Brain (organoid and tissue), 16 donors: ENCODE measurements at places on chromosomes 6 and 20.

DNA sequence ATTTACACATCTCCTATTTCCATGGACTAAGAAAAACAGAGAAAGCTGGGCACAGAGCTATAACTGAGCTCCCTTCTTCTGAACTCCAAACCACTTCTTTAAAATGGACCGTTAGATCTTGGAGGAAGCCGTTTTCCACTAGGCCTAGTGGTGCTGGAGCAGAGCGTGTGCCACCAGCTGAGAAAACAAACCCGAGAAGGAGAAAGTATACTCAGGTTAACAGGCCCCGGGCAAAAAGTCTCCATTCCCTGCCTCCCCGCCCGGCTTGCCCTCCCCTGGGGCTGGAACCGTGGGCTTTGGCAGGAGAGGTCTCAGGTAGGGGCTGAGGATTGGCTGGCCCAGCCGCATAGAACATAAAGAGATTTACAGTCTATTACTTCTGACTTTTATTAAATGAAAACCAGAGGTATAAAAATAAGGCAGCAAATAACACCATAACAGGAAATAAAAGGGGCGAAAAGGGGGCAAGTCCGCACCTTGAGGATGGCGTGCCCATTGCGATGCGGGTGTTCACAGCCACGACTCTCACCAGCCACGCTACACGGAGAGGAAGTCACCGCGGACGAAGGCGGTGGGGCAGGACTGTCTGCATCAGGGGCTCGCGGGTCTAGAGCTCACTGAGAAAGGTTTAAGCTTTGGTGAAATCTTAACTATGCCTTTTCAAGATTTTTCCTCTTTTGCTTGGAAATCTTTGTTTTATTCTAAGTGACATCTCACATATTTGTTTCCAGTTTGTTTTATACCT lies 191.2 kb upstream of the GMDS start:
- DNase-seq = no peak

DNA sequence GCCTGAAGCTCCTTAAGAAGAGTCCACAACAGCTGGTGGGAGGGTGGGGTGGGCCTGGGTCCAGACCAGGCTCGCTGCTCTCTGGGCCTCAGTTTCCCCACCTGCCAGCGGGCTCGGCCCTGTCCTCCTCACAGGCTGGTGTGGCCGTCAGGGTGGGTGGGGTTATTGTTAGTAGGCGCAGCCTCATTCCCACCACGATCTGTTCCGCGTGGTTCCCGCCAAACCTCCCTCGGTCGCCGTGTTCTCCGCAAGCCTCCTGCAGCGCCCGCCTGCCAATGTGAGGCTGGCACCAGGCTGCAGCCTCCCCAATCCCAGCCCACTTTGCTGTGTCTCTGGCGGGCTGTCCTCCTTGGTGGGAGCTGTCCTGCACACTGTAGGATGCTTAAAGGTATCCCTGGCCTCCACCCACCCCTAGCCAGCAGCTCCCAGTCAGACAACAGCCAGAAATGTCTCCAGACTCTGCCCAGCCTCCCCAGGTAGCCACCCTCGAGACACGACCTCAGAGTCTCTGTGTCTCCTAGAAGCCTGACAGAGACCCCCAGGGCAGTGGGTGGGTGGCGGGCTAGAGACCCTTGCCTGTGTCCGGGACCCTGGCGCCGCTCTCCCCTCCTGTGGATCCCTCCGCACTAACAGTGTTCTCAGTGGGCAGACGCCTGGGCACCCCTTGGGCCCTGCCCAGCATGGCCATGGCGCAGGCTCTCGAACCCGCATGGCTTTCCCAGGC lies 15.3 kb downstream of the SLC17A9 start:
- no peak for DNase-seq

DNA sequence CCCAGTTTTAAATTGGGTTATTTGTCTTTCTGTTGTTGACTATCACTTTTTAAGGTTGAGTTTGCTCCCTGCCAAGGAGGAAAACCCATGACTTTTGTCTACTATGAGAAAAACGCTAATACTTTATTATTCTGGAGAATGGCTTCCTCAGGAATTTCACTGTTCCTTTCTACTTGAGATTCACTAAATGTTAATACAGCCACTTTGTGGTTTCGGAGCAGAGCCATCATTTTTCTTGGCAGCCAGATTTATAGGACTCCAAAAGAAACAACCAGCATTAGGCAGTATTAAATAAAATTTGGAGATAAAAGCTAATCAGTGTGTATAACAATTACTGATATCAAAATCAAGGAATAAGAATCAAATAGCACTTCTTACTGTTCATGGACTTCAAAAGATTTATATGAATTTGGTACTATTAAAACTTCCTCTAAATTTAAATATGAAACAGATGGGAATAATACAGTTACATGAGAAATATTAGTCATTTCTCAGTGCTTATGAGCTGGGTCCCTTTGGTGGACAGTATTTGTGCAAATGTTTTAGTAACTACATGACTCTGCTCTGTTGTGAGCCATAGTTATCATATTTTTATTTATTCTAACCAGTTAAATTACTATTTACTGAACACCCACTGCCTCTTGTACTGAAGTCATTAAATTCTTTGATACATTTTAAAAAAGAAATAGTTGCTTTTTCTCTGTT lies 64.1 kb upstream of the FBXO30 start:
- no peak for DNase-seq

- DNase-seq = peak; percentile 27
Measured at GRCh38 chr6:56570413-56571359, 72.0 kb downstream of the DST start.

DNA sequence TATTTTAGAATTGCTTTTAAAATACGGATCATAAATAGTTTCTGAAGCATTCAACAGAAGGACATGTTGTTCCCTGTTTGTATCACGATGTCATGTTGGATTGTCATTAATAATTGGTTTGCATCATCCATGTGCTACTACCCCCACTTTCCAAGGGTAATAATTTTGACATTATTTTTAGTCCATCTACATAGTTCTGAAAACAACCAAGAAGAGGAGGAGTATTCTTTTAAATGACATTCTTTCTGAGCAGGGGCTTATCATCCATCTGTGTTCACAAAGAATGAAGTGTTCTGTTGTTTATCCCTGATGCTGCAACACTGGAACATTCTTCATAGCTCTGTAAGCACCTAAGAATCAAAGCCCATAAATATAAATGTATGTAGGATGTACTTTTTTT lies 151.0 kb upstream of the CITED2 start:
- DNase-seq = no peak

- peak; percentile 73 for DNase-seq
Measured at GRCh38 chr20:4167261-4168021, 152.1 kb upstream of the RNF24 start.

DNA sequence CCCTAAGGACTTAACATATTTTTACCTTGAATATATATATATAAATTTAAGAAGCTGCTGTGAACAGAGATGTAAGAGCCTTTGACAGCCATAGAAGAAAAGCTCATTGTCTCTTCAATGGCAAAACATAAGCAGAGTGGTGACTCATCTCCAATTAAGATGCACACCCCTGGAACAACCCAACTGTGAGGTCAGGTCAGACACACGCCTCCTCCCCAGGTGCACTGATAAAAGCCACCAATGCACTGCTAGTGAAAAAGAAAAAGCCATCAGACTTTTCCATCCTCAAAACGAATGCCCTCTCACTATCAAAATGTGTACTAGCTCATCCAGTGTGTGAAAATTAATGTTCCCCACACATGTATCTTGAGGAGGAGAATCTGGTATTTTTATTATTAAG lies 100.1 kb downstream of the SMLR1 start:
- no peak for DNase-seq

DNA sequence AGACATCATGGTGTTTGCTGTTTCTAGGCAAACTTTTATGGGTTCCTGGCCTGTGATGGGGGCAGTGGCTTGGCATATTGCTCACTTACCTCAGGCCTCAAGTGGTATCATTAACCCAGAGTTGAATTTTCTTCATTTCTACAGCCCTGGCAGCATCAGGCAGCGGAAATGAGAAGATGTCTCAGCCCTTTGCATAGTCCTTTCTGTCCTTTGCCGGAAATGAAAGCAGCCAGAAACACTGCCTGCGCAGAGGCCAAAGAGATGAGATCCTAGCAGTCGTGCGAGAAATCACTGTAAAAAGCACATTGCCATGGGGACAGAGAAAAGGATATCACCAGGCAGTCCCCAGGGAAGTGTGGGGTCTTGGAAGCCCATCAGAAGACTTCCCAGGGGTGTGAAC lies 37.4 kb upstream of the KCNG1 start:
- DNase-seq = no peak

- peak; percentile 2 for DNase-seq
Measured at GRCh38 chr20:47503685-47504084, 2.0 kb downstream of the NCOA3 start.

- no peak for DNase-seq
Measured at GRCh38 chr6:170257376-170257775, 33.5 kb downstream of the DLL1 start.

DNA sequence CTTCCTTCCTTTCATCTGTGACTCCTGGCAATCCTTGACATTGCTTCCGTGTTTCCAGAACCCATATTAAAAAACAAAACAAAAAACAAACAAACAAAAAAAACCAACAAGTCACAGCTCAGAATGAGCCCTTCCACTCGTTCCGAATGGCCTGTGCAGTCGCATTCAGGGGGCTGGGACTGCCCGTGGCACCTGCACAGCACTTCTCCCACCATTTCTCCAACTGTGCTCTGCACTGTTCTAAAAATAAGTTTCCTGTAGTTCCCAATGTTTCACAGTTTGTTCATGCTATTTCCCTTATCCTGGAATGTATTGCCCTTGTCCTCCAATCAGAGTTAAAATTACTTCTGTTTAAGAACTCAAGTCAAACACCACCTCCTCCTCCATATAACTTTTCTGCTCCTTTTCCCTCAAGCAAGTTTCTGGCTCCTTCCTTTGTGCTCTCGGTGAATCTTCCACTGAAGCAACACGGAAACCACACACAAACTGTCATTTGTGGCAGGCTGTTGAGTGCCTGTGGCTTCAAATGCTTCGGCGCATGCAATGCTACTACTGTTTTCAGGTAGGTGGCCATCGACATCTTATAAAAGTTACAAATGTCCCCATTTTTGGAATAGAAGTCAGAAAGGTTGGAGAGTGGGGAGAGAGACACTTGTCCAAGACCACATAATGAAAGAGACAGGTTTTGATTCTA lies 57.7 kb downstream of the PDE10A start:
- no peak for DNase-seq

DNA sequence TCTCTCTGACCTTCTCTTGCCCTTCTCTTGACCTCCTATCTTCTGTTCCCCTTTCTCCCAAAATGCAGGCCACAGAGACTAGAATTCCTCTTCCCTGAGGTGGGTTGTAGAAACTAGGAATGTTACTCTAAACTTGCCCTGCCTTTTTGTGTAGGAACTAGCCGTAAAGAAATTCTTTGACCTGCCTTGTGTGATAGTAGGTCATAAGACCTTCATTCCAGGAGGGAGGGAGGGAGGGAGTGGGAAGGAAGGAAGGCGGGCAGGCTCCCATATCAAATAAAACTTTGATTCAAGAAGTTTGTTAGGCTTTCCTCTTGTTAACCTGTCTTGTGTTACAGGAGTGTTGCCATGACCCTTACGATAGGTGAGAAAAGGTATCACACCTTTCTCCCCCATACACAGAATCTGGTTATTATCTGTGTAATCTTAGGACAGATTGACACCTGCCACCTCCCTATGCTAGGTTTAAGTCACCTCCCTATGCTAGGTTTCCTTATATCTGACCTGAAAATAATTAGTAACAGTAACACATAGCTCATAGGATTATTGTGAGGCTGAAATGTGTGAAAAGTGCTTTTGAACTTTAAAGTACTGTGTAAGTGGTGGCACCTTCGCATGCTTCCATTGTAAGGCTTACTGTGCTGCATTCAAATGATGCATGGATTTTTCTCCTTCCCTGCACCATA lies 32.6 kb upstream of the FUCA2 start:
- no peak for DNase-seq

GRCh38 chr6:16216501-16217155 lies 21.8 kb upstream of the GMPR start:
- peak; percentile 42 for DNase-seq

GRCh38 chr6:16334671-16335070 lies 96.3 kb downstream of the GMPR start:
- no peak for DNase-seq

DNA sequence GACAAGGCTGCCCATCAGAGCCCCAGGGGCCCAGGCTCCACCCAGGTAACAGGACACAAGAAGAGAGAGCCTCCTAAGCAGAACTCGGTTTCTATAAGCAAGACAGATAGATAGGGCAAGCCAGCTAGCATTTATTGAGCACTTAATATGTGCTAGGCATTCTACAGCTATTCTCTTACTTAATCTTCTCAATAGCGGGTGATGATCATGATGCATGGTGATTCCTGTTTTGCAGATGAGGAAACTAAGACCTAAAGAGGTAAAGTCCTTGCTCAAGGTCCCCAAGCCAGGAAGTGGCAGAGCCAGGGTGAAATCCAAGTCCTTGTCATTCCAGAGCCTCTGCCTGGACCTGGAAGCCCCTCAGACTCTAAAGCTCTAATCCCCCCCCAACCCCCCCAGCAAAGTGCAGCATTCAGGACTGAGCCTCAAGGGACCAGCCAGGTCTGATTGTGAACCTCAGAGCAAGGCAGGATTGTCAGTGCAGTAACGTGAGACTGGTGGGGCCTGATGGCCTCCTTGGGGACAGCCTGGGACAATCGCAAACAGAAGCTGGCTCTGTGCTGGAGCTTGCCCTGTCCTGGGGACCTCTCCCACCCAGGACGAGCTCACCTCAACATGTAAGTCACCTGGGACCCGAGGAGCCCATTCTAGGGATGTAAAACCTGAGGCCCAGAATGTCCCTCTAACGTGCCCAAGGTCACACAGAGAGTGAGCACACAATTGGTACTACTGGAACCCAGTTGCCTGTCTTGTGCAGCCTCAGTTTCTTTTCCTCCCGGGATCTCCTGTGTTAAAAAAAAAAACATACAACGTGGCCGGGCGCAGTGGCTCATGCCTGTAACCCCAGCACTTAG lies 48.4 kb upstream of the PTGIS start:
- DNase-seq = no peak

- DNase-seq = peak; percentile 38
Measured at GRCh38 chr20:6768228-6769140, 998 bp downstream of the BMP2 start.

- no peak for DNase-seq
Measured at GRCh38 chr20:58028123-58028522, 200.3 kb downstream of the ANKRD60 start.

- no peak for DNase-seq
Measured at GRCh38 chr6:75262716-75263400, 19.3 kb upstream of the COX7A2 start.
